ENCODE measurements at places on chromosomes 1 and 21. TPM values are rescaled to one million over a fixed set of nuclear protein-coding genes. Genes with fewer than 3 reads are reported as not detected.

The SLC25A24 gene
- total RNA-seq: 25.0 TPM

DNA sequence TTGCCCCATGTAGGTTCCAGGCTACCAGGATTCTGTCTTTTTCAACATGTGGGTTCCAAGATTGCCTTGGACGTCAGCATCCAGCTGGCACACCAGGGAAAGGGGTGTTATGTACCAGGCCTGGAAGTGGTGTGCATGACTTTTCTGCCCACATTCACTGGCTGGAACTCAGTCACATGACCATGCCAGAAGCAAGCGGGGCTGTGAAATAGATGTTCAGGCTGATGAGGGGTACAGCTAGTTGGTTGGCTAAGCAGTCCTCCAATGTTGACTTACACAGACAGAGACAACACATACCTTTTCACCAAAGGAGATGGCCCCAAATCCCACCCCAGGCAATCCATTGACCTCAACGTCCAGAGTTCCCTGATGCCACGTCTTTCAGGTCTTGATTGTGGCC, 14.3 kb upstream of the PLEKHM2 start:
- DNase-seq: no peak
- H3K4me1 ChIP-seq: no peaks in the 10 kb centered on the region
- H3K4me3 ChIP-seq: no peak overlapping the region

The ZNF683 gene
- 2.4 TPM for total RNA-seq

DNA sequence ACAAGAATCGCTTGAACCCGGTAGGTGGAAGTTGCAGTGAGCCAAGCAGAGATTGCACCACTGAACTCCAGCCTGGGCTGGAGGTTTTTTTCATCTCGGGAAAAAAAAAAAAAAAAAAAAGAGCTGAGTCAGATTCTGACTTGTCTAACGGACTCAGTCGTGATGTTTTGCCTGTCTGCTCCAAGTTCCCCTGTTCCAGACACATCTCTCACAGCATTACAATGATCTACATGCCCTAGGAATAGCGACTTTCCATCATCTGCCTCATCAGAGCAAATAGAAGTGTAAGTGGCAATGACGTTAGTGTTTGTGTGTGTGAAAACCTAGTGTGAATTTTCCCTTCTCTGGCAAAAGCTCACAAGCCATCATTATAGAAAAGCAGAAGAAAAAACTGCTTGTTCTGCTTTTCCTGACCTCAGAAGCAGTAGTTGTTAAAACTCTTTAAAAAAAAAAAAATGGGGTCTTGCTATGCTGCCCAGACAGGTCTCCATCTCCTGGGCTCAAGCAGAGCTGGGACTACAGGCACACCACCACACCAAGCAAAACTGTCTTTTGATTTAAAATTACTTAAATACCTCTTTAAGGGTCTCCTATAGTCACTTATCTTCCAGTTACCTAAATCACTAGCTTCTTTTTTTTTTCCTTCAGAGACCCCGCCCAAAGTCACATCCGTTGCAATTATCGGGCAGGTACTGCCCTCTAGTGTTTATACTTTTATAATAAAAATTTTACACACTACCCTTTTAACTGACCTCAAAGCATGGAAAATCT, 37.3 kb downstream of the PLEKHO1 start:
- no peaks in the 10 kb centered on the region for H3K27me3 ChIP-seq
- H3K4me3 ChIP-seq: no peak overlapping the region
- no peaks in the 10 kb centered on the region for H3K36me3 ChIP-seq
- DNase-seq: no peak

GRCh38 chr1:94160811-94161210, 39.9 kb upstream of the ABCA4 start:
- H3K4me3 ChIP-seq: no peak overlapping the region
- no peak overlapping the region for H3K27ac ChIP-seq
- no peaks in the 10 kb centered on the region for H3K36me3 ChIP-seq
- no peaks in the 10 kb centered on the region for H3K4me1 ChIP-seq
- H3K27me3 ChIP-seq: no peaks in the 10 kb centered on the region
- DNase-seq: no peak

The OLFML2B gene
- total RNA-seq: 0.22 TPM

- no peak for DNase-seq
- no peaks in the 10 kb centered on the region for H3K36me3 ChIP-seq
- no peak overlapping the region for H3K27ac ChIP-seq
These were observed 23.3 kb upstream of the CASQ2 start for GRCh38 chr1:115791816-115792215.

- peak overlapping the region; percentile 20 for H3K4me3 ChIP-seq
- peak; percentile 70 for DNase-seq
- H3K36me3 ChIP-seq: no peaks in the 10 kb centered on the region
- no peaks in the 10 kb centered on the region for H3K27me3 ChIP-seq
- H3K27ac ChIP-seq: no peak overlapping the region
- peaks cover 78% of the 10 kb centered on the region for H3K4me1 ChIP-seq
These were observed 179.6 kb downstream of the DHRS3 start for GRCh38 chr1:12438349-12438924.

DNA sequence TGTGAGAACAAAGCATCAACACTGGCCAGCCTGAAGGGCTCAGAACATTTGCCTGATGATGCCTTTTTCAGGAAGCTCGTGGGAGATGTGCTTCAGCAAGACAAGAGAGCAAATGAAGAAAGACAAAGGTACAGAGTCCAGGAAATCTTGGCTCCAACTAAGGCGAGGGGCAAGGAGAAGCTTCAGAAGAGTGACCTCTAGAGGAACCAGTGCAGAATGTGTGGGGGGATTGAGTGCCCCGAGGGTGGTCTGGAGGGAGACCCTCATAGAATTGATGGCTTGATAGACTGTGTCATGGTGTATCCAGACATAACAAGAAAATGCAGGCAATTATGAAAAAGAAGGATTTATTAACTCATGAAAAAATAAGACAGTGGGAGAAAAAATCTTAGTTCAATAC, 15.3 kb upstream of the NLRP3 start:
- H3K27me3 ChIP-seq: no peaks in the 10 kb centered on the region
- H3K36me3 ChIP-seq: no peaks in the 10 kb centered on the region
- no peak for DNase-seq
- H3K27ac ChIP-seq: no peak overlapping the region

The PPM1J gene
- total RNA-seq: not detected
